ENCODE measurements at places on chromosomes 5 and 9. TPM values are rescaled to one million over a fixed set of nuclear protein-coding genes. Genes with fewer than 3 reads are reported as not detected.
A peak's percentile ranks its signal among the peaks of the same experiment; 100 is the strongest.

DNA sequence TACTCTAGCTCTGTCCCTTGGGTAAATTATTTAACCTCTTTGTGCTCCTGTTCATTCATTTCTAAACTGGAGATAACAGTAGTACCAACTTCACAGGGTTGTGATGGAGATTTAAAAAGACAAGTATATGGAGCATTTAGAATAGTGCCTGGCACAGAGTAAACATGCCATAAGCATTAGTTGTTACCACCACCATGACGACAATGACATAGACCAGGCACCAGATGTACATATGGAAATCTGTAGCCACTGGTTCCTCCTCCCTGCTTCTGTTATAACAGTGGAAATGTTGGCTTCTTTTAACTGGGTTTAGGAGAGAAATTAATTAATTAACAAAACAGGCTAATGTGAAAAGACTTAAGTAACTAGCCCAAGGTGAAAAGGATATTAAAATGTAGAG, 217.5 kb downstream of the DENND1A start:
- no peak overlapping the region for H3K27ac ChIP-seq
- H3K36me3 ChIP-seq: no peaks in the 10 kb centered on the region
- no peaks in the 10 kb centered on the region for H3K27me3 ChIP-seq
- no peak overlapping the region for H3K4me3 ChIP-seq

GPBP1 gene
- total RNA-seq: 98.9 TPM

- peaks cover 3% of the 10 kb centered on the region for H3K4me1 ChIP-seq
- no peak overlapping the region for H3K27ac ChIP-seq
- DNase-seq: no peak
- no peak overlapping the region for H3K4me3 ChIP-seq
- peaks cover 15% of the 10 kb centered on the region for H3K27me3 ChIP-seq
- H3K36me3 ChIP-seq: no peaks in the 10 kb centered on the region
These were observed 4.8 kb upstream of the ACOT12 start for GRCh38 chr5:81398741-81399140.

- no peaks in the 10 kb centered on the region for H3K27me3 ChIP-seq
- no peak overlapping the region for H3K4me3 ChIP-seq
- no peaks in the 10 kb centered on the region for H3K4me1 ChIP-seq
- H3K27ac ChIP-seq: no peak overlapping the region
- H3K36me3 ChIP-seq: no peaks in the 10 kb centered on the region
- no peak for DNase-seq
These were observed 387.0 kb upstream of the DMAC1 start for GRCh38 chr9:8186560-8186959.

GRCh38 chr5:88140396-88140855, 128.2 kb downstream of the TMEM161B start:
- H3K36me3 ChIP-seq: no peaks in the 10 kb centered on the region
- peak; percentile 92 for DNase-seq
- H3K4me3 ChIP-seq: peak overlapping the region; percentile 86
- H3K27me3 ChIP-seq: peaks cover 68% of the 10 kb centered on the region
- H3K27ac ChIP-seq: peak overlapping the region; percentile 89
- H3K4me1 ChIP-seq: no peaks in the 10 kb centered on the region

DNA sequence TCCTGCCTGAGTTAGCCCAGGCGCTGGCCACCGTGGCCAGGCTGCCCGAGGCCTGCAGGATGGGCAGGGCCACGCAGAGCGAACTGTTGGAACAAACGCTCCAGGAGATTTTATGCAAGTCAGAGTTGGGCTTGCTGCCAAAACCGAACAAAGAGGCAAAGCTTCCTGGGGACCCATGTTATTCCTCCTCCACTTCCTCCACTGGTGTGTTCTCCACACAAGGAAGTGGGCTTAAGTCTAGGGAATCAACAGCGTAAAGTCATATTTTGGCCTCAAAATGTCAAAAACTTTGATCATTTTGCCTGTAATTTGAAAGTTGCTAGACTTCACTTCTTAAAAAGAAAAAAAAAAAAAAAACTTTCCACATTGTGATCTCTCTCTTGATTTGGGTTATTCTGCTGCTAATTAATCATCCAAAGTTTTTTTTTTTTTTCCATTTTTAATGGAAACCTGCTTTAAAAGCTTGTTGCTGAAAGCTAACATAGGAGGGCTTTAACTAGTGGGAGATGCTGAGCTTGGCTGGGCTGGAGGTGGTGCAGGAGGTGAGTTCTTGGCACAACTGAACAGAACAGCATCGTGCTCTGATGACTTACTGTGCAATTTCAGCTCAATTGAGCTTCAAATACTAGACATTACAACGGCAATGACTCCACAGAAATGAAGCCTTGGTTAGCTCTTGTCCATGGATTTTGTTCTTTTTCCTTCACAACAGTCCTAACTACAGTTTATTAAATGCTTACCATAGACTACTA, 73.0 kb downstream of the PTPDC1 start:
- no peak overlapping the region for H3K4me3 ChIP-seq
- peak; percentile 24 for DNase-seq
- no peaks in the 10 kb centered on the region for H3K36me3 ChIP-seq
- H3K27ac ChIP-seq: no peak overlapping the region

PSD2 gene
- 0.55 TPM for total RNA-seq

- no peaks in the 10 kb centered on the region for H3K27me3 ChIP-seq
- H3K4me1 ChIP-seq: no peaks in the 10 kb centered on the region
- no peak for DNase-seq
- H3K4me3 ChIP-seq: no peak overlapping the region
- H3K36me3 ChIP-seq: no peaks in the 10 kb centered on the region
These were observed 102.2 kb upstream of the ITGA1 start for GRCh38 chr5:52685566-52685965.

IFNW1 gene
- not detected for total RNA-seq

- no peak for DNase-seq
- no peaks in the 10 kb centered on the region for H3K4me1 ChIP-seq
- no peak overlapping the region for H3K27ac ChIP-seq
- H3K36me3 ChIP-seq: no peaks in the 10 kb centered on the region
These were observed 133.1 kb upstream of the MAP1B start for GRCh38 chr5:71974165-71974564.

SMIM33 gene
- not detected for total RNA-seq

DNA sequence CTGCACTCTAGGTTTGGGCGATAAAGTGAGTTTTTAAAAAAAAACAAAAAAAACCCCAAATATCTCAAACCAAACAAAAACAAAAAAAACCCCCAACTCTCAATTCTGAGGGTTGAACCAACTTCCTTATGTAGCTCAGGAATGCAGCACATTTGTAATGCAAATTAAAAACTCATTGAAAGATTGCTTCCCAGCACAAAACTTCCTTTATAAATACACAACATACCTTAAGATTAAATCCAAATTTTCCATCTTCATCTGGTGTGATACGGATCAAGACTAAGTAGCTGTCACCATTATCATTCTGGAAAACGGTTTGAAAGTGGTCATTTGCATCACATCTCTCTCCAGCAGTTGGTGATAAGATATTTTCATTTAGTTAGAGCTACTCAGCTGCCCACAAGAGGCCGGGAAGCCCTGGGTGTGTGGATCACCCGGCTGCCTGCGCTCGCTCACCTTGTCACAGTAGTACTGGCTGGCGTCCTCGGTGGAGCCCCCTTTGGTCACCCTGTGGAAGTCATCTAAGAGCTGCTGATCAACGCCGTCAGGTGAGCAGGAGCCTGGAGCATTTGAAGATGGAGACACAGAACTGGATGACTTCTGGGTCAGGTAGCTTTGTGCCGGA, 88.2 kb downstream of the PTPN3 start:
- DNase-seq: peak; percentile 94
- H3K4me3 ChIP-seq: no peak overlapping the region
- H3K27ac ChIP-seq: no peak overlapping the region
- no peaks in the 10 kb centered on the region for H3K36me3 ChIP-seq

DNA sequence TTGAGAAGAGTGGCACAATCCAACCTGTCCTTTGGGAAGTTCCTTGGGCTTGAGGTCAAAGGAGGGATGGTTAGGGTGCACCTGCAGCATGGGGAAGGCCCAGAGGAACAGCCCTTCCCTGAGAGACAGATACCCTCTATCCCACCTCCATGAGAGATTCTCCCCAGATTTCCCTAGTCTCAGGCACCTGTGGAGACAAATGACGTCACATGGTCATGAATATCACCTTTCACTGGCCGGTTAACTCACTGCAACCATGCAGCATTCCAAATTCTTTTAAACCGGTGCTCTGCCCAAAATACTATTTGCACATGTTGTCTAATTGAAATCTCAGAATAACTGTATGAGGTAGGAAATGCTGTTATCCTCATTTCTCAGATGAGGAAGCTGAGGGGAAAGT, 15.6 kb upstream of the TRIO start:
- H3K27me3 ChIP-seq: peaks cover 67% of the 10 kb centered on the region
- no peaks in the 10 kb centered on the region for H3K4me1 ChIP-seq
- H3K36me3 ChIP-seq: no peaks in the 10 kb centered on the region
- DNase-seq: no peak
- no peak overlapping the region for H3K4me3 ChIP-seq

EFNA5 gene
- total RNA-seq: 63.1 TPM

DNAI1 gene
- total RNA-seq: 1.7 TPM

DNA sequence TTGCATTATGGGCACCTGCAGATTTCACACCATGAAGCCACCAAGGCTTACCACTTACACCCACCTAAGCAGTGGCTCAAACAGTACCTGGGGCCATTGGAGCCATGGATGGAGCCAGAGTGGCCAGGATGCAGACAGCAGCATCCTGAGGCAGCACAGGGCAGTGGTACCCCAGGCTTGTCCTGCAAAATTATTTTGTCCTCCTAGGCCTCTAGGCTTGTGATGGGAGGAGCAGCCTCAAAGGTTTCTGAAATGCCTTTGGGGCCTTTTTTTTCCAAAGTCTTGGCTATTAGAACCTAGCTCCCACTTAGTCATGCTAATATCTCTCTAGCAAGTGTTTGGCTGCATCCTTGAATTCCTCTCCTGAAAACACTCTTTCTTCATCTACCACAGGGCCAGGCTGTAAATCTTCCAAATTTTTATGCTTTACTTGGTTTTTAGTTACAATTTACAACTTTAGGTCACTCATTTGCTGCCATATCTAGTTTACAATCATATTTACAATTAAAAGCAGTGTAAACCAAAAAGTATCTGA, 15.7 kb downstream of the TMC1 start:
- H3K4me3 ChIP-seq: no peak overlapping the region
- H3K27me3 ChIP-seq: no peaks in the 10 kb centered on the region
- no peaks in the 10 kb centered on the region for H3K4me1 ChIP-seq
- no peaks in the 10 kb centered on the region for H3K36me3 ChIP-seq
- H3K27ac ChIP-seq: no peak overlapping the region

- no peaks in the 10 kb centered on the region for H3K36me3 ChIP-seq
- H3K4me3 ChIP-seq: no peak overlapping the region
- H3K27me3 ChIP-seq: no peaks in the 10 kb centered on the region
- H3K4me1 ChIP-seq: peaks cover 6% of the 10 kb centered on the region
These were observed 98.1 kb upstream of the IFNK start for GRCh38 chr9:27425827-27426510.

GAPT gene
- total RNA-seq: 1.4 TPM

KIAA1958 gene
- total RNA-seq: 44.6 TPM

DOLK gene
- total RNA-seq: 19.8 TPM

GRCh38 chr9:72022841-72023240, 37.6 kb downstream of the C9orf57 start:
- no peak overlapping the region for H3K27ac ChIP-seq
- H3K27me3 ChIP-seq: no peaks in the 10 kb centered on the region
- DNase-seq: no peak
- H3K36me3 ChIP-seq: no peaks in the 10 kb centered on the region
